Left lobe of liver (tissue), 2 donors: ENCODE measurements at places on chromosomes 5 and 9.

GRCh38 chr9:118000581-118000980 is 296.4 kb downstream of the TLR4 start:
- no peak for DNase-seq

- no peak for DNase-seq
These were observed 43.3 kb downstream of the SLC28A3 start for GRCh38 chr9:84297162-84297821.

- DNase-seq, result peak; percentile 58
These were observed 544 bp downstream of the FNBP1 start for GRCh38 chr9:130042406-130042884.

GRCh38 chr5:154421868-154422267 is 23.9 kb upstream of the SAP30L start:
- DNase-seq, result no peak

DNA sequence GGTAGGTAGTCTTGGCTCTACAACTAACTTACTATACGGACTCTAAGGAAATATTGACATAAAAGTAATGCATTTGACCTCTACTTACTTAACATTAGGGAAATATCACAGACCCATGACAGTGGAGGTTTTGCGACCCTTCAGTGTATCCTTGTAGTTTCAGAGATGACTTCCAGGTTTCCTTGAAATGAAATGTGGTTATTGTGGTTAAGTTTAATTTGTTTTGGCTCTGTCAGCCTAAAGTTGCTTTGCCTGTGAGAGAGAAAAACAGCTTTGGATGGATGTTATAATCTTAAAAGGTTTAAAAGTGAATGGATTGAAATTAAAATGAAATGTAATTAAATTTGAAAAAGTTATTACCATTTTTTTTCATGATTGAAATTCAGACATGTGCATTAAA is 42.9 kb downstream of the LRRTM2 start:
- no peak for DNase-seq

- DNase-seq, result no peak
These were observed 41.7 kb downstream of the B4GALT1 start for GRCh38 chr9:33125461-33125860.

DNA sequence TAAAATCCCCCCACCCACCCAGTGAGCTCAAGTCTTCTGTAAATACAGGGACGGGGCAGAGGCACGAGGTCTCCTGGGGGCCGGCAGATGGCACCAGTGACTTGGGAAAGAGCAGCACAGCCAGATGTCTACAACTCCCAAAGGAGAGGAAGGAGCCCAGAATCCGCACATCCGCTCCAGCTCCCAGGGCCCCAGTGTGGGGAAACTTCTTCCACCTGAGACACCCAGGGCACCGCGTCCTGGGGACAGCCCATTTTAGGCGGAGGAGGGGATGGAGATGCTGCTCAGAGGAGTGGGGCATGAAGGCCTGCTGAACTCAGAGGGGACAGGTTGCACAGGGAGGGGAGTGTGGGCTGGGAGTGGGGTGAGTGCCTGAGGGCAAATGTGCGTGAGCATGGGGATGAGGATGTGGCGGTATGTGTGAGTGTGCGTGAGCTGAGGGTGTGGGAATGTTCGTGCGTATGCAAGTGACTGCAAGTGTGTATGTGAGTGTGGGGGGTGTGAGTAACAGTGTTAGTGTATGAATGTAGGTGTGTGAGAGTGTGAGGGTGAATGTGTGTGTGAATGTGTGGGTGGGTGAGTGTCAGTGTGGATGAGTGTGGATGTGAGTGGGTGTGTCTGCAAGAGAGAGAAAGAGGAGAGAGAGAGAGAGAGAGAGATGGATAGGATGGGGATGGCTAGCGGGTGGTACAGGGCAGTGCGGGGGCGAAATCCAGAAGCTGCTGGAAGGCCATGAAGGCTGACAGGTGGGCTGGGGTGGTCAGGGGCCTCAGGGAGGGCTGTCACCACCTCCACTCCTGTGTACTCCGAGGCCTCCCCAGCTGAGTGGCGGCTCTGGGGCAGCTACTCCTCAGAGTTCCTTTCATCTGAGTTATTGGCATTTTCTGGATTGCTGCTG is 63.5 kb downstream of the DUSP1 start:
- DNase-seq, result no peak

- no peak for DNase-seq
These were observed 92.4 kb upstream of the IFNK start for GRCh38 chr9:27431543-27432147.

GRCh38 chr5:154411338-154411737 is 34.5 kb upstream of the SAP30L start:
- DNase-seq, result no peak

DNA sequence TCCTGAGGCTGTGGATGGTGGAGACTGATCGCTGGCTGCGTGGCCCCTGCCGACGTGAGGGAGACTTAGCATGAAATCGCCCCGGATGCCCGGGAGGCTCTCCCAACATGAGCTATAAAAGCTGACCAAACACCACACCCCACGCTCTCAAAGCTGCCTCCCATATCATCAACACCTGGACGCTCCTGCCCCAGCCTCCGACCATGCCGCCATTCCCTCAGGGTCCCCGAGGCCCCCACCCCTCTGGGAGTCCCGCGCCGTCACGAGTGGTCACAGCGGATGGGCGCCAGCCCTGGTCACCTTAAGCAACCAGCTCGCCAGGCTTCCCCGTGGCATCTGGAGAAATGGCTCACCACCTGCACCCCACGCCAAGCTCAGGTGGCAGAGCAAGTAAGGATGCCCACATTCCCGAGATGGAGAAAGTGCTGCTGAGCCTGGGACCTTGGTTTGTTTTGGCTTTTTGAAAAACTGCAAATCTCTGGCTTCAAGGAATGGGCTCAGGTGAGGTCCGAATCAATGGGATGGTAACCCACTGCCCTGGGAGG is 196.0 kb downstream of the MED10 start:
- DNase-seq, result no peak

GRCh38 chr9:119968836-119969707 is 599.8 kb upstream of the BRINP1 start:
- peak; percentile 76 for DNase-seq

DNA sequence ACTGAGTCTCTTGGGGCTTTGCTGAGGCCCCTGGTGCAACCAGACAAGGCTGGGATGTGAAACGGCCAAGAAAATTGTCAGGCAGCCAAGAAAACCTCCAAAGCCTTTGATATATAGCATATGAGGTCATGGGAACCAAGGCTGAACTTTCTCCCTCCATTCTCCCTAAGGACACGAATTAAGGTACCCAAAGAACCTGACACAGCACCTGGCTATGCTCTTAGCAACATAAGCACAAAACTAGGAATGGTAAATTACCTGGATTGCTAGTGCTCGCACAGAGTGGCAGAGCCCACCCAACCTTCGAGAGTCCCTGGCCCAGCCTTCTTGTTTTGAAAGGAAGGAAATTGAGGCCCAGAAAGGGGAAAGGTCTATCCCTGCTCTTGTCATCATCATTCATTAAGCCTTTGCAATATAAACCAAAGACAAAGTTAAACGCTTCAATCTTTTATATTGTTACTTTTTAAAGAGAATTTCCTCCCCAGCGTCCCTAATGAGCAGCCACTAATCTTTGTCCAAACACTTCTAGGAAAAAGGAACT is 220.0 kb upstream of the NR4A3 start:
- no peak for DNase-seq

- DNase-seq, result peak; percentile 54
These were observed 51.5 kb upstream of the RNU6ATAC start for GRCh38 chr9:134215699-134216448.

GRCh38 chr9:137166380-137167229 is 3.2 kb downstream of the LRRC26 start:
- DNase-seq, result no peak

DNA sequence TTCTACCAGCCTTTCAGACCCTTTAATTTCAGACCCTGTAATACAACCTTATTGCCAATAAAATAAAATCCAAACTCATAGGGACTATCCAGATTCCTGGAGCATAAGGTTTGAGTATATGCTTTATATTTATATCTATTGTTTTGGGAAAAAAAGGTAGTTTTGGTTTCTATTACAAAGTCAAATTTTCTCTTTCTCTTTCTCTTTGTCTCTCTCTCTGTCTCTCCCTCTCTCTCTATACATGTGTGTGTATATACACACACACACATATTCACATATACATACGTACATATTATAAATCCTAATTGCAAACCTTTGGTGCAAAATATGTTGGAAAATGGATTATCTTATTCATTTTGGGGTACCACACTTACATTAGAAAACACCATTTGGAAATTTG is 39.0 kb downstream of the TMEM232 start:
- DNase-seq, result no peak

- peak; percentile 40 for DNase-seq
These were observed 124.7 kb downstream of the WNK2 start for GRCh38 chr9:93308676-93309075.

- DNase-seq, result no peak
These were observed 7.4 kb upstream of the ADAM19 start for GRCh38 chr5:157582731-157583620.

GRCh38 chr9:19298436-19299000 is 68.0 kb downstream of the DENND4C start:
- DNase-seq, result no peak

DNA sequence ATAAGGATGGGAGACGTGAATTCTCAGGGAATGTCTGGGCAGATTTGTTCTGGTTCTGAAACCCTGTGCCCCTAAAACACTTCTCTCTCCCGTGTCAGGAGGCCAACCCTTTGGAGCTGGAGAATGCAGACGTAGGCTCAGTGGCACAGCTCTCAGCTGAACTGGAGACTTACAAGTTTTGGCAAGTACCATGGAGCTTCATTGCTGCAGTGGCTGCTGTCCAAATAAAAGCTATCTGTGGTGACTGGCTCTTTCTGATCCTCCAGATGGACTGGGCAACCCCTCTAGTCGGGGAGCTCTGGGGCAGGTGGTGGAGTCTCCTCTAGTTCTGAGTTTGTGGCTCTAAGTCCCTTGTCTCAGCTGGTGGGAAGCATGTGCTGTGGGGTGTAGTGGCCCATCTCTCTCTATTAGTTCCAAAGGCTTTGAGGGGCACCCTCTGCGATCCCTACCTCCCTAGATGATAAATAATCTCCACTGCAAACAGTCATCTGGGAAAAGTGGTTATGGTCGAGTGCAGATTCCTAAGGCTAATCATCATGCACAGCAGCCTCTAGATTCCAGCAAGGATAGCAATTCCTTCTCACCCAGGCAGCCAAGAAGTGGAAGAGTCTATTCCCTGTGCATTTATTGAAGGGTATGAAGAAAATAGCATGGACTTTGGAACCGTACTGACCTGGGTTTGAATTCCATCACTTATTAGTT is 204.2 kb upstream of the KLF4 start:
- DNase-seq, result no peak

DNA sequence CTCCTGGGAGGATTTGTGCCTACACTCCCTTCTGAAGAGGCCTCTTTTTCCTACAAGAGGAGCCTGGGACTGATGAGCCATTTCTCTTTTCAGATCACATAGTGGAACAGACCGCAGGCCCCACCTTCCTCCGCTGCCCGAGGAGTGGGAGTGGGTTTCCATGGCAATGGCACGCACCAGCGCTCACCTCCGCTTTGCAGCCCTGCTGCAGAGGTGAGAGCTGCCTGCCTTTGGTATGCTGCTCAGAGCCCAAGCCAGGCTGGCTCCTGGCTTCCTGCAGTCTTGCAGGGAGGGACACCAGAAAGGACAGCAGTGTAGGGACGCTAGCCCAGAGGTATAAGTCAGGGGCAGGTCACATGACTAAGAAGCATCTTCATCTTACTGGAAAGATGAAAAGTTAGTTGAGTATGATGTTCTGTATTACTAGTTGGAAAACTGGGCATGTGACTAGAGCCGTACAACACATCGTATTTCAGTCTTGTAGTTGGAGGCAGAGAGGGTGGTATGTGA is 12.4 kb downstream of the PTTG1 start:
- DNase-seq, result no peak

- no peak for DNase-seq
These were observed 4.2 kb downstream of the ADAM19 start for GRCh38 chr5:157571357-157571827.
